Activated CD4-positive, CD25-positive, alpha-beta regulatory T cell treated with anti-CD3 and anti-CD28 coated beads, Interleukin-2, amount 50 U/mL, for 16 hours (primary cell): ENCODE measurements at places on chromosomes 13 and 19.

DNA sequence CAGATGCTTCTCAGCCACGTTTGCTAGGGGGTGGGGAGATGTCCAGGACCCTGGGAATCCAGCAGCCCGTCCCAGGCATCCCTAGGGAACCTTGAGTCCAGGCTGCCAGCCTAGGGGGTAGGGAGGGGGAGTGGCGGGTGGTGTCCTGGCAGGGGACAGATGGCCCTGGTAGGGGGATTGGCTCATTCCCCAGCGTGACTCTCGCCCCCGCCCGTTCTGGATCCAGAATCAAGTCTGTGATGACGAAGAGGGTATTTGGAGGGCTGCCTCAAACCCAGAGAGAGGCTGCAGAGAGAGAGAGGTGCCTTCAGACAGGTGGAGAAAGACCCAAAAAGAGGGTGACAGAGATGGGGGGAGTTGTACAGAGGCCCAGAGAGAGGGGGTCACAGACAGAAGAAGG, 4.1 kb downstream of the SLC17A7 start:
- no peak for DNase-seq

DNA sequence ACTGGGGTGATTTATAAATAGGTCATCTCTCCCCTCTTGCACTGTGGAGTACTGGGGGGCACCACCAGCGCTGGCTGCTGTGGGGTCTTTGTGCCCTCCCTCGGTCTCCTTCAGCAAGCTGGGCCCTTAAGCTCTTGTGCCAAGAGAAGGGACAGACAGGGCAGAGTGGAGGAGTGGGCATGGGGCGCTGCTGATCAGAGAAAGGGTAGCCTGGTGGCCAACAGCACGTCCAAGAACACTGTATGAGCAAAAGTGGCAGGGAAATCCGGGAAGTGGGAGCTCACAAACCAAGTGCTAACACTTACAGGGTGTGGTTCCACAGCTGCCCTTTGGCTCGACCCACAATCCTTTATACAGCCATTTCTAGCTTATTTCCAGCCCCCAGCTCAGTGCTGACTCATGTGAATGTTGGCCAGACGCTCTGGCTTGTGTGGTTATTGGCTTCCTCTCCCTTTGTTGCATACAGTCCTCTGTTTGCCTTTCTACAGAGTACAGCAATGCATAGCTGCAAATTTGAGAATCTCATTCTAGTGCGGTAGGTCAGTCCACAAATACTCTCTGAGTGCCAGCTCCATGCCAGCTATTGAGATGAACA, 298.8 kb downstream of the SHISA2 start:
- DNase-seq, result no peak

- DNase-seq, result no peak
Measured at GRCh38 chr13:96816874-96817273, 177.4 kb downstream of the OXGR1 start.

DNA sequence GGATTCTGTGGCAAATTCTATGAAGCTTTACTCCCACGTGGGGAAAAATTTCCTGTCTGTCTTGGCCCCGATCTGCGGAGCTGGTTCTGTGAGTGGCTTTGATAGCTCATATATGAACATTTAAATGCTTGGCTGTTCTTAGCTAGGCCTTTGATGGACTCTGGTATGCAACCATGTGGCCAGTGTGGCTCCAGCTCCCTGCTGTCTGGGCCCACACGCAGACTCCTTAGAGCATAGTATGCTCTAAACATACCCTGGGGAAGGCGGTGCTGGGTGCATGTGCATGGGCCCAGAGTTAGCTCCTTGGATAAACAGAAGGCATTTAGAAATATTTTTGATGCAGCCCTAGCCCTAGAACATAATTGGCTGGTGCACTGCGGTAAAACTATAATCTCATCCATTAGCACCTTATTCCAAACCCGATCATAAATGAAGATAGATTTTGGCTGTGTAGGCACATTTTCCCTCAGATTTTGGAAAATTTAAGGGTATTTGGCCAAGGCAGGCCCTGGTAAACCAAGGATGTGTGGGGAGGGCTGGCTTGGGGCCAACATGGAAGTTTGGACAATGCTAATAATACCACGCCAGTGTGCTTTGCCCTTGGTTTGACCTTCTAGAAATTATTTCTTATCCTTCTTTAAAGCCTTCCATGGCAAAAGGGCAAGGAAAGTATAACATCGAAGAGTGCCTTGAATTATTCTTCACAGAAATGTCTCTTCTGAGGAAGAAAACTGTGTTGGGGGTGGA, 153.5 kb downstream of the LMO7 start:
- DNase-seq, result no peak

DNA sequence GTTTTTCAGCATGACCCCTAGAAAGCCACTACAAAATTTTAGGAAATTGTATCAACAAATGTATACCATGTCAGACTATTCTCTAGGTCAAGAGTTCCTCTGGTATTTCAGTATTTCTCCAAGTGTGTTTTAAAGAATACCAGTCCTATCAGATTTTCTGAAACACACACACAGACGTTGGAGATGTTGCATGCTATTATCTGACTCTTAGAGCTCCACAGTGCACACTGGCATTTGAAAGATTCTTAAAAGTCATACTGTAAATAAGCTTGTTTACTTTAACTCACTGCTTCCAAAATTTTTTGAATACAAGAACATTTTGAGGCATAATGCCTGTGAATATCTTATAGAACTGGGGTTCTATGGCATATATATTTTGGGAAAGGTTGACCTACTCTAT, 33.8 kb upstream of the VWA8 start:
- no peak for DNase-seq

GRCh38 chr19:45784096-45784495, 1.8 kb upstream of the DMPK start:
- DNase-seq, result no peak

DNA sequence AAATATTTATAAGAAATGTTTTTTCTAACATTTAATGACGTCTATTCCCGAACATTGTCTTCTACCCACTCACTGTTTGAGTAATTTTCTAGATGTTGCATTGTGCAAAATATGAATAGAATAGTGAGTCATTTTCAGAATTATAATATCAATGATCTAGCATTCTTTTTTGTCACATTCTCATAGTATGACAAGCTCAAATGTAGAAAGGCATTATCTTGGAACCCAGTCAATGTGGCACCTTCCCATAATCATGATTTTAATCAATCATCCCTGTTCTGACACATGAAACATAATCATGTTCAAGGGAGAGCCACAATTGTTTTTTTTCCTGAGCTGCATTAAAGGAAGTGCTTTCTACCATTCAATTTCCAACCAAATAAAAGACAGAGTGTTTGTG, 265.8 kb downstream of the OXGR1 start:
- no peak for DNase-seq

GRCh38 chr19:43779147-43779819, 1.5 kb downstream of the KCNN4 start:
- DNase-seq, result no peak

- DNase-seq, result no peak
Measured at GRCh38 chr13:23254506-23254905, 73.7 kb downstream of the SGCG start.
